ENCODE measurements at places on chromosomes 5 and 9.

DNA sequence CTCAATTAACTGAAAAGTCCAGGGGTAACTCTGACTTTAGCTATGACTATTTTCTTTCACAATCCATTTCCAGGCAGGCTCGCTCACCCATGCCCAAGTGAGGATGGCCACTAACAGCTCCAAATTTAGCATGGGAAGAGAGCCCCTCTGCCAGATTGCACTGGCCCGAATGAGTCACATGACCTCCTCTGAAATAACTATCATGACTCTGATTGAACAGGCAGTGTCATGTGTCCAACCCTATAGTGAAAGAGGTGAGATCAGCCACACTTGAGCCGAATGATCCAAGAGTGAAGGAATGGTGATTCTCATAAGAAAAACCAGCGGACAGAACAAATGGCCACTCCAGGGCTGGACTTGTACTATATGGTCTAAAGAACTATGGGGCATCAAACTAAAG lies 242.3 kb downstream of the NSG2 start:
- no peak for DNase-seq

- DNase-seq: peak; percentile 1
Measured at GRCh38 chr9:61665330-61665751, 475.5 kb downstream of the SPATA31A7 start.

DNA sequence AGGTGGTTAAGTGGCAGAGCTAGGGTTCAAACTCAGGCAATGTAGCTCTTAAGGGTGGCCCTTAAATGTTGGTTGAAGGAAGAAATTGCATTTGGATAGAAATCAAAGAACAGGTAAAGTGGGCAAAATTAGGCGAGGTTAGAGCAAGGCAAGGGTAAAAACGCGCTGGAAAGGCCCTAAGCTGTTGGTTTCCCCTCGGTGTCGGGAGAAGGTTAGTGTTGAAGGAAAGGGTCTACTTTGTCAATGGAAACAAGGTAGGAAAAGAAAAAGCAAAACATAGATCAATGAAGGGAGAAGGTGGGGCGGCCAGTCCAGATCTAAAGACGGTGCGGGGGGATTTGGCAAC lies 431 bp downstream of the FASTKD3 start:
- DNase-seq: no peak

DNA sequence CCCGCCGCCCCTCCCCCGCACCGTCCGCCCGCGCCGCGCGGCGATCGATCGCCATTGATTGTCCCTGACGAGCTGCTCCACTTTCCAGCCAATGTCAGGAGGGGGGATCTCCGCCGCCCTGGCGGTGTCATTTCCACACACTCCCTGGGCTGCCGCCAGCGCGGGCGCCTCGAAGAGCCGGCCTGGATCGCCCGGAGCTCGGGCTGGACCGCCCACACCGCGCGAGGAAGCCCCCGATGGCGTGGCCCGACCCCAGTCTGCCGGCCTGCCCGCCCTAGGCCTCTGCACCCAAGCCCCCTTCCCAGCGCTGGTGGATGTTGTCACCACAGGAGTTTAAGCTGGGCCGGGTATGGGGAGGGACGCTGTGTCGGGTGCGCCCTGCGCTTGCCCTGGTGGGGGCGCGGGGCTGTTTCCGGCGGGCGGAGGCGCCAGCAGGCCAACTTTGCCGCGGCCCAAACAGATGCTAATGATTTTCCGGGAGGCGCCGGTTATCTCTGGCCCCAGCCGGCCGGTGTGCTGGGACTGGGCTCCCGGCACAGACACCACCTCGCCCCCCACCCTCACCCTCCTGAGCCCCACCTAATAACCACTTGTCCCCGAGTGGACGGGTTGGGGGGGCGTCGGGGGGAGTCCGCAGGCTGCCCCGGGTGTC lies 10.6 kb upstream of the CXXC5 start:
- DNase-seq: peak; percentile 61

GRCh38 chr5:92939428-92939827 lies 641.6 kb downstream of the NR2F1-AS1 start:
- no peak for DNase-seq

- DNase-seq: no peak
Measured at GRCh38 chr5:42851481-42851880, 39.8 kb upstream of the SELENOP start.

- no peak for DNase-seq
Measured at GRCh38 chr9:131279863-131280570, 3.7 kb upstream of the FAM78A start.

GRCh38 chr5:28017178-28017577 lies 978.8 kb upstream of the CDH9 start:
- no peak for DNase-seq

DNA sequence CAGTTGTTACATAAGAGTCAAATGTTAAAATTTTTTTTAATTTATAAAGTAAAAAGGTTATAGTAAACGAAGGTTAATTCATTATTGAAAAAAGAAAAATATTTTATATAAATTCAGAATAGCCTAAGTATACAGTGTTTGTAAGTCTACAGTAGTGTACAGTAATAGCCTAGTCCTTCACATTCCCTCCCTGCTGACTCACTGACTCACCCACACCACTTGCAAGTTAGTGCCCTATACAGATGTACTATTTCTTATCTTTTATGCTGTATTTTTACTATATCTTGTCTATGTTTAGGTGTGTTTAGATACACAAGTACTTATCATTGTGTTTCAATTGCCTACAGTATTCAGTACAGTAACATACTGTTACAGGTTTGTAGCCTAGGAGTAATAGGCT lies 57.6 kb downstream of the MAMDC2 start:
- DNase-seq: no peak

DNA sequence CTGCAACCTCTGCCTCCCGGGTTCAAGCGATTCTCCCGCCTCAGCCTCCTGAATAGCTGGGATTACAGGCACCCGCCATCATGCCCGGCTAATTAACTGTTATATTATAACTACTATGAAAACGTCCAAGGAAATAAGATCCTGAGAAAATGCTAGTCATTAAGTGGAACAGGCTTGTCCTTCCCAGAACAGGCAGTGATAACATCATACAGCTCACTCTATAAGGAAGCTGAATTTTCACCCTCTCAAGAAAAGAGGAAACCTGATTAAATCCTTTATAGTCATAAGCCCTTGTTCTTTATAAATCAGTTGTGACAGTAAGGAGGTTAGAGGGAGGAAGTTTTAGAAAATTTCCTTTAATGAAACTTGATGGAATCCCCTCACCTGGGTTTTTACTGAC lies 163.9 kb upstream of the CLINT1 start:
- no peak for DNase-seq

DNA sequence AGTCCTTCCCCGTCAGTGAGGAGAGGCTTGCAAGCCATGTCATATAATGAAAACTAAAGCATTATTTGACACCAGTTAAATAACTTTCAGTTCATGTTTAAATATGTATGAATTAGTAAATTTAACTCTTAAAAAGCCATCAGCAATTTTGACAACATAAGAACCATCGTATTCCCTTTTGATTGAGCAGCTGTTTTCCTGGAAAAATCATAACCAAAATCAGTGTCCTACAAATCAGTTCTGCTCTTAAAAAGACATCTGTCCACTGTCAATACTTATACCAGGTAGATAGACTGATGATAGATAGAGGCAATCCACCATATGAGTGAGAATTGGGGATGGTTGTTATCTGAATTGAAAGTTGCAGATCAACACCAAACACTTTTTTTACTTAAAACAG lies 2.3 kb downstream of the DIRAS2 start:
- no peak for DNase-seq

- no peak for DNase-seq
Measured at GRCh38 chr5:73311291-73312110, 137.1 kb downstream of the FOXD1 start.

DNA sequence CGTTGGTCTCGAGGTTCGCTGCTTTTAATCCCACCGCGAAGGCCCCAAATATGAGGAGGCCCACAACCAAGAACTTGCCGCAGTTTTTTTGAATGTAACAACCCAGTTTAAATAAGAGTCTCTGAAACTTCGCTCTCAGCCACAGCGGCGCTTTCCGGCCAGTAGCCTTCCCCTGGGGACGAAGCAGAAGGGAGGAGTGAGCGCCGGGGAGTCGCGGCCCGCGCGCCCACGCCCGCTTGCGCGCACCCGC lies 10.4 kb downstream of the PTCH1 start:
- DNase-seq: peak; percentile 40

GRCh38 chr9:134283111-134283515 lies 43.1 kb upstream of the RXRA start:
- no peak for DNase-seq

- no peak for DNase-seq
Measured at GRCh38 chr5:123964884-123965283, 452.9 kb downstream of the CSNK1G3 start.

- DNase-seq: no peak
Measured at GRCh38 chr5:159536646-159537045, 206.4 kb upstream of the IL12B start.

- DNase-seq: no peak
Measured at GRCh38 chr5:174188295-174188694, 142.8 kb downstream of the NSG2 start.

DNA sequence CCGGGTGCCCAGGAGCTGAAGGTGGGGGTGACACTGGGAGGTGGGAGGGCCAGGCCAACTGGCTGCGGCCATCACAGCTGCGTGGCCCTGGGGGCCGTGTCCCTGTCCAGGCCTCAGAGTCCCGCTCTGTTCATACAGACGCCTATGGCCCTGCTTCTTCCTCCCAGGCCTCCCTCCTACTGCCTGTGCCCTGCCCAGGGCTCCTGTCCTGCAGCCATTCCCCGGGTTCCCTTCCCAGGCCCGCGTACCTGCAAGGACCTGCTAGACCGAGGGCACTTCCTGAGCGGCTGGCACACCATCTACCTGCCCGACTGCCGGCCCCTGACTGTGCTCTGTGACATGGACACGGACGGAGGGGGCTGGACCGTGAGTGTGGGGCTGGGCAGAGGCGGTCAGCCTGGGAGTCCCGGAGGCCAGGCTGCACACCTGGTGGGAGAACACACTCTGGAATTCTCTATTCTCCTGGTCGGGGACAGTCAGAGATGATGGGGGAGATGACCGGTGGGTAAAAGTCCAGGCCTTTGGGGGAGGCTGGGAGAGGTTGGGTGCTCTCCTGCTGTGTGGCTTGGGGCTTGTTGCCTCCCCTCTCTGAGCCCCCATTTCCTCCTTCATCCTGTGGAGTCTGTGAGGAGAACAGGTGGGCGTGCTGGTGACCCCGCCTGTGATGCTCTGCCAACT lies 4.5 kb downstream of the FCN2 start:
- no peak for DNase-seq

- no peak for DNase-seq
Measured at GRCh38 chr9:90301277-90301653, 341.4 kb downstream of the DIRAS2 start.

DNA sequence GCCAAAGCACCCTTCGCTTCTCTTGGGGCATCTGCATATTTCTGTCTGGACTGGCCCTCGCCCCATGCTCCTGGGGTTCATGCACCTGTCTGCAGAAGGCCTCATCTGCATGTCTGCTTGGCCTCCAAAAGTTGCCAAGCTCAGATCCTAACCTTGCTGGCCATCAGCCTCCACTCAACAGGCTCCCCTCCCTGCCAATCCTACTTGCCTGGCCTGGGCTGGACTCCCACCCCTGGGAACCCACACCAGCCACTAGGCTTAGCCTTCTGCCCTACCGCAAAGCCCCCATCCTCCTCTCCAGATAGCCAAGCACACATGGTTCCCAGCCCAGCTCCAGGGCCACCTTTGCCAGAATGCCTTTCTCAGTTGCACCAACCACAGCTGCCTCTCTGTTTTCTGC lies 159.8 kb downstream of the PAX5 start:
- DNase-seq: no peak

- no peak for DNase-seq
Measured at GRCh38 chr9:117344892-117345660, 69.8 kb downstream of the ASTN2 start.

GRCh38 chr9:96596601-96597111 lies 23.0 kb downstream of the CDC14B start:
- DNase-seq: no peak

DNA sequence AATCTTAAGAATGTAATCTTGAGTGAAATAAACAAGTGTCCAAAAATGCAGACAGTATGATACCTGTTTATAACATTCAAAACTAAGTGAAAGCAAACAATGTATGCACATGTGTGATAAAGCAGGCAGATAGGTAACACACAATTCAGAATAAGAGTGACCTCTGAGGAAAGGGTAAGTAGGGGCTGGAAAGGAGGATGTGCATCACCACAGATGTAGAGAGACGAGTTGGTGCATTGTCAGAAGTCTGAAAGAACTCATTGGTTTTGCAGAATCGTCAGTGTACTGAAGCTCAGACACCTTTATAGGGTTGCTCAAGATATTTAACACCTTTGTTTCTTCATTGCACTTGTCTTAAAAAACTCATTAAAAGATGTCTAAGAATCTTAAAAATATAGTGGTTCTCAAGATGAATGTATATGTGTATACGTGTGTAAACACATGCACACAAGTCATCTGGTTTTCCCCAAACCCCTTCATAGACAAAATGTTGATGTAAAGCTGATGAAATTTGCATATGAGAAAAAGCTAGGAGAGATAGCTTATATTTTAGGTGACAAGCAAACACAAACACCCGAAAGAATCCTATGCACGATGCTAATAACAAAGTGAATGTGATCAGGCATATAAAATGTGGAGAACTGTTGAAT lies 197.6 kb upstream of the MEF2C start:
- no peak for DNase-seq

- no peak for DNase-seq
Measured at GRCh38 chr9:99184110-99184474, 37.6 kb downstream of the ALG2 start.

DNA sequence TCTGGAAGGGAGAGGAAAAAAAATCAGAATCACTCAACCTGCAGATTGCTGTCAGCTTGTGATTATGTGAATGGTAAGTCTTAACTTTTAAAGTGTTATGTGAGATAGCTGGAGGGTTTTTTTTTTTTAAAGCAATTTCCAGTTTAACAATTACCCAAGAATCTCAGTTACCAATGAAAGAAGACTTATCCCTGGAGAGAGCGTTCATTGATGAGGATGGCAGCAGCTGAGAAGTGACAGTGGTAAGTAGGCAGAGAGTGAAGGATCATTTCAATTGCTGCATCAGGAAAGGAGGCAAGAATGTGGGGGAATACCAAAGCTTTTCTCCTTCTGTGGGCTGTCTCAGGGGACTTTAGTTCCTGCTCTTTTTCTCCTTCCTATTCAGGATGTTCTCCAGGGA lies 370.2 kb upstream of the C9orf72 start:
- no peak for DNase-seq

DNA sequence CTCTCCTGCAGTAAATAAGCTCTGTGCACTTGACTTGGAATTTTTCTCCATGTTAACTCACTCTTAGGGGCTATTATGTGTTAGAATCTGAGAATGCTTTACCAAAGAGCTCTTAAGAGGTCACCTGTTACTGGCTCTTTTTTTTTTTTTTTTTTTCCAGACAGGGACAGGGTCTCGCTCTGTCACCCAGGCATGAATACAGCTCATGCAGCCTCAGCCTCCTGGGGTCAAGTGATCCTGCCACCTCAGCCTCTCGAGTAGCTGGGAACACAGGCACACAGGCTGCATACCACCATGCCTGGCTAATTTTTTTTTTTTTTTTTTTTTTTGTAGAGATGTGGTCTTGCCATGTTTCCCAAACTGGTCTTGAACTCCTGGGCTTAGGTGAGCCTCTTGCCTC lies 22.1 kb downstream of the HMGXB3 start:
- DNase-seq: no peak

DNA sequence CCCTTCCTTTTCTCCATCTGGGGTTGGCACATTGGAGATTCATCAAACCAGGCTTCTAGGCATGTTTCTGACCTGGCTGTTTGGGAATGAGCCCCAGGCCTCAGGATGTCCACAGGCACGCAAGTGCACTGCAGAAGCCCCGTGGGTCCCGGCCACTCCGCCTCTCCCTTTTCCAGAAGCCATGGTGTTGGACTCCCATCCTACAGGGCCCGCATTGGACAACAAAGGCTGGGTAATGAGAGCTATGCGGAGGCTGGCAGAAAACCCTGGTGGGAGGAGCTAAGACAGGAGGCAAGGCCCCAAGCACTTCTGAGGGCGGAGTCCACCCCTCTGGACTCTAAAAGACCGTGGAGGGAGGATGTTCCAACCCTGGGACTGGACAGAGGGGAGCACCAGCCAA lies 160.6 kb downstream of the OLFM1 start:
- no peak for DNase-seq
